Fibroblast of upper back skin (primary cell): ENCODE measurements at places on chromosomes 7 and 10.

- no peak for DNase-seq
Observed at GRCh38 chr7:77796109-77796508, 2.1 kb downstream of the TMEM60 start.

GRCh38 chr7:159084069-159084801 lies 60.4 kb downstream of the VIPR2 start:
- DNase-seq = no peak

DNA sequence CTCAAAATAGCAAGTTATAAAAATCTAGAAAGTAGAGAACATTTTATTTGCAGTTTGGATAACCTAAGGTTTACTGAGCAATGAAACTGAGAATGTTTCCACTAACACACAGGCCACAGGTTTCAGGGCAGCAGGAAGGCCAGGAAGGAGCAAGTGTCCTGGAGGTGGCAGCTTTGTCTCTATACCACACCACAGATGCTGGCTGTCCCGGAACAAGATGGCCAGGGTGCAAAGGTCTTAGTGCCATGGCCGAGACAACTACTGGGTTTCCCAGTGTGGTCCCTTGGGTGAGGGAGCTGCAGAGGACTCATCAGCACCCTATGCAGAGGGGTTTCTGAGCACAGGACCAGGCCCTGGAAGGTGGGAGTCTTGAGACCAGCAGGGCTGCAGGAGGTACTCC lies 92.0 kb downstream of the CTBP2 start:
- DNase-seq = no peak

DNA sequence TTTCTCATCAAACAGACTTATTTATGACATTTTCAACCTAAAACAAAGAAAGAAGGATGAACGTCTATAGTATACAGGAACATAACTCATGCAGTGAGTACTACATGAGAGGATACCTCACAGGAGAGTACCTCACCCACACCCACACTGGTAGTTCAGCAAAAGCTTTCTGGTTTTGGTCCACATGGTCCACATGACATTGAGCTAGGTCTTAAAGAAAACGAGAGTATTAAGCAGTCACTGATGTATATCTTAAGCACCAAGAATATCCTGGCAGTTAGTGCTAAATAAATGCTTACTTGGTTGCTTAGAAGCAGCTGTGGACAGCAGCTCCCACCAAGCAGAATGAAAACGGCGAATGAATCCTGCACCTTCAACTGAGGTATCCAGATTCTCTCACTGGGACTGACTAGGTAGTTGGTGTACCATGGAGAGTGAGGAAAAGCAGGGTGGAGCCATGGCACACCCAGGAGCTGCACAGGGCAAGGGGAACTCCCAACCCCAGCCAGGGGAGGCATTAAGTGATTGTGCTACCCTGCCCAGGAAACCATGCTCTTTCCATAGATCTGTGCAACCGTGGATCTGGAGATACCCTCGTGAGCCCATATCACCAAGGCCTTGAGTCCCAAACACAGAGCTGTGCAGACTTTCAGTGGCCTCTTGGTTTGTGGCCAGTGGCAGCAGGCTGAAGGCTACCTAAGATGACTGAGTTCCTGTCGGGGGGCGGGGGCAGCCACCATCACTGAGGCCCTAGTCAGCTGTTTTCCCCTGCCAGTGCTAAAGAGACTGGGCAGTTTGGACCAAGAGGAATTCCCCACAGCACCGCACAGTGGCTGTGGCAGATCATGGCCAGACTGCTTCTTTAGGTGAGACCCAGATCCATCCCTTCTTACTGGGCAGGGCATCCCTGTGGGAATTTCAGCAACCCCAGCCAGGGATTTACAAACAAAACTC lies 143.4 kb downstream of the SGMS1 start:
- no peak for DNase-seq

- DNase-seq = peak; percentile 56
Observed at GRCh38 chr10:17022896-17023295, 106.7 kb downstream of the CUBN start.
